Activated T-cell treated with anti-CD3 and anti-CD28 coated beads, Interleukin-2, amount 50 U/mL, for 1 hour (primary cell): ENCODE measurements at places on chromosomes 7 and 10.
A peak's percentile ranks its signal among the peaks of the same experiment; 100 is the strongest.

DNA sequence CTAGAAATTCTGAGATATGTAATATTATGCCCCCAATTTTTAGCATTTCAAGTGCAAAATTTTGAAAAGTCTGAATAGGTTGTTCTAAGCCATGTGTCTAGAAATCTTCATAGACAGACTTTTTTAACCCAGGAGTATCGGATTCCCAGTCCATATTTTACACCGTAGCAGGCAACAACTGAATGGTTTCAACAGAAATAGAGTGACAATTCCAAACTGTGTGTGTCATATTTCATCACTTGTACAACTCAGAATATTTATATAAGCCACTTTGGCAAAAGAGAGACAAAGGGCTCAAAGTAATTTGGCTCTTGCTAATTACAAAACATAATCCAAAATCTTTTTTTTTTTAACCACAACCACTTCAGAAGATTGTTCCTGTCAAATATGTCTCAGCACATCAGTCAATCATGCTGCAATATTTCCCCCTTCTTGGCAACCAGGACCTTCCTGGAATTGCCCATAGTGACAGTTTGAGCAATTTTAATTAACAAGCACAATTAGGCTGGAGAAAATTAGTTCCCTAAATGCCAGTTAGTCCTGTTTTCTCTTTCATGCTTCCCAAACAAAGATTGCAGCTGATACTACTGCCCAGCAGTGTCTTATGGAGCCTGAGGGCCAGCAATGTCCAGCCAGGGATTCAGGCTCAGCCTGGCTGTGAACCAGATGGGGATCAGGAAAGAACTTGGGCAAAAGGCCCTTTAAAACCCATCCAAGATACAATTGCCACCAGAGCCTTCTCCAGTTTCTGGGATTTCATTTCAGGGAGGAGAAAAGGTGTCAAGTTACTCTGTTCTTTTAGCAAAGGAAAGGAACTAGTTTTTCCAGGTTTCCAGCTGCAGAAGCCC, 533.3 kb upstream of the GHITM start:
- no peak for DNase-seq

DNA sequence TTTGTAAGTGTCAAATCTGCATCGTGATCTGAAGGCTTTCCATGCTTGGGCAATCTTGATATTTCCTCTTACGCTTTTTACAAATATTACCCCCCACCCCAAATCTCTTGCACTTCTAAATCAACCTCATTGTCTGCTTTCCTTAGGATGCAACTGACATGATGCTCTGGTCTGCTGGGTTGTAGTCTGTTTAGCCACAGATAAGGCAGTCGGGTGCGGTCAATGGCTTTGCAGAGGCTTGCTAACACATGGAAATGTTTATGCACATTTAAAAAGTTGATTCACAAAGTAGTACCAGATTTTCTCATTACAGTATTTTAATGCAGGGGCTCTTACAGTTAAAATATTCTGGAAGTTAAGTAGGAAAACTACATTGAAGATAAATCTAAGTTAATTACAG, 172.5 kb downstream of the BAMBI start:
- no peak for DNase-seq

DNA sequence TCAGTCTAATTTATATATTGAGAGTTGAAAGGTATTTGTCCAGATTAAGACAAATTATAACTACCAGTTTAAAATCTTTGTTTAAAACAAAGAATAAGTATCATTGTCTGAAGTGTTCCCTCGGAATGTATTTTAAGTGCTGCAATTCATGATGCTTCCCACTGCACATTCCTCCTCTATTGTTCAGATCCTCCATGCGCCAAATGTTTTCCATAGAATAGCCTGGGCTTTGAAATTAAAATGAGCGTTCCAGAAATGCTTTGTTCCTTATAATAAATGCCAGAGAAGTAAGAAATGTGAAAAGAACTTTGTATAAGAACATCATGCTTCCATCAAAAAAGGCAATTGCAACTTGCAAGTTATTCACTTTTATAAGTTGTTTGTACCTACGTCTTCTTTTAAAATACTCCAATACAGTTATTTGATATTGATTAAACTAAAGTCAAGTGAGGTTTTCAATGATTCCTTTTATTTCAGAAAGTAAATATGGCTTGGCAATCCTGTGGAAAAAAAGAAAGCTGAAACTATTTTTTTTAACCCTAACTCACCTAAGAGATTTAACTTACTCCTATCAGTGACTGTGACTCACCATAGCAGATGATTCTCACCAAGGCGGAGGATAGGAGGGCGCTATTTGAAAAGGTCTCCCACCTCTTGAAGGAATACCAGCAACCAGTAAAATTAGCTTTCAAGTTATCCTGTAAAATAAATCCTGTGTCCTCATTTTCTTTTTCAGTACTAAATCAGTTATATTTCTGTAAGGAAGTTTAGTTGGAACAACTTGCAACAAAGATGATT, 85.8 kb downstream of the CTNNA3 start:
- no peak for DNase-seq

- no peak for DNase-seq
Observed at GRCh38 chr10:5467207-5467535, 32.2 kb downstream of the CALML5 start.

DNA sequence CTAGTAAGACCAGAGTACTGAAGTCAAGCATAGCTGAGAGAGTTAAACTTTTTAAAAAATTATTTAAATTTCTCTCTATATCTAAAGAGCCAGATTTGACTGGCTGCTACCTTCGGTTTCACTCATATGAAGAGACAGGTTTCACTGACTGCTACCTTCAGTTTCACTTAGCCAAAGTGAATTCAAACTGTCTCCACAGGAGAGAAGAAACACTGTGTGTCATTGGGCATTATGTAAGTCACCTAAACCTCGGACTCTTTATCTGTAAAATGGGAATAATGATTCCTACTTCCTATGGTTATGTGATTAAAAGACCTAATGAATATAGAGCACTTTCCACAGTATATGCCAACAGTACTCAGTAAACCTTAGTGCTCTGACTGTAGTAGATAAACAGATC, 41.6 kb upstream of the MET start:
- DNase-seq = no peak

- DNase-seq = no peak
Observed at GRCh38 chr7:71637578-71637977, 505.6 kb downstream of the GALNT17 start.

- DNase-seq = no peak
Observed at GRCh38 chr7:20359341-20359963, 28.8 kb downstream of the ITGB8 start.

- no peak for DNase-seq
Observed at GRCh38 chr10:101354328-101355071, 535 bp downstream of the BTRC start.

GRCh38 chr7:105408791-105409410, 20.2 kb upstream of the SRPK2 start:
- no peak for DNase-seq

DNA sequence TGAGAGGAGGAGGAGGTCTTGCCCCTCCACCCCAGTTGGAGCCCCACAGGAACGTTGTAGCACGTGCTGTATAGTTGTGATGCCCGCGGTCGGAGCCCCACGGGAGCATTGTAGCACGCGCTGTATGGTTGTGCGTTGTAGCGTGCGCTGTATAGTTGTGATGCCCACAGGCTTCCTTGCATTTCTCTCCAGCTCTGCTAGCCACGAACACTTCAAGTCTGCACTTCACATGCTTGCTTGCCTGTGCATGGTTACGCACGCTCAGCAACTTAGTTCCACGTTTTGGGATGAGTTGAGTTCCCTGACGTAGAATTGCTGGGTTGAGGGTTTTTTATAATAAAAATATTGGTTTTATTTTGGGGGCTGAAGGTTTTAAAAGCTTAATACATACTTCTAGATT, 41.6 kb downstream of the DNAJB6 start:
- DNase-seq = no peak

DNA sequence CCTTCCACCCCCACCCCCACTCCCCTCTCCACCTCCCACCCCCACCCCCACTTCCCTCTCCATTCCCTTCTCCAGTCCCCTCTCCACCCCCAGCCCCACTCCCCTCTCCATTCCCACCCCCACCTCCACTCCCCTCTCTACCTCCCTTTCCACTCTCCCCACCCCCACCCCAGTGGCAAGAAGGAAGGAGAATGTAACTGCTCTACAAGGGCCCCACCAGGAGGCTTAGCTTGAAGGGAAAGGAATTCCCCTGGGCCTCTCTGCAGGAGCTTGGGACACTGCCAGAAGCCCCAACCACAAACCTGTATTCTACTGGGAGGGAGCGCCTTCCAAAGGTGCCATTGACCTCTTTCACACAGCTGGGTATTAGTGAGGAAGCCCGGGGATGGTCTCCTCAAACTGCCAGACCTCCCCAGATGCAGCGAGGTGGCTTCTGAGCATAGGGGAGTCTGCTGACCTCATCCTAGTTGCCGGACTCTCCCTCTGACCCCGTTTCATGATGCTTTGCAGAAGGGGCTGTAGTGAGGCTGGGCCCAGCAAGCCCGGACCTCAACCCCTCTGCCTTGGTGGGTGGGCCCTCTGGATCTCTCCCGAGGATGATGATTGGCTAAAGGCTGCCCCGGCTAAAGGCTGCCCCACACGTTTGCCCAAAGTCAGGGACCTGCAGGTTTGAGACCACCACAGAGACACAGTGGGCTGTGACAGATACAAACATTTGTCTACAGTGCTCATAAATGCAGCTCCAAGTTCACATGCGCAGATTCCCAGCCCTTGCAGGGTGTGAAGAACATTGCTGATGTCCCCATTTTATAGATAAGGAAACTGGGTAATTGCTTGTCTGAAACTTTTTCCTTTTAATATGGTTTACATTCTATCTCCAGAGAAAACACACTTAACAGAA, 2.9 kb downstream of the DEPP1 start:
- no peak for DNase-seq

DNA sequence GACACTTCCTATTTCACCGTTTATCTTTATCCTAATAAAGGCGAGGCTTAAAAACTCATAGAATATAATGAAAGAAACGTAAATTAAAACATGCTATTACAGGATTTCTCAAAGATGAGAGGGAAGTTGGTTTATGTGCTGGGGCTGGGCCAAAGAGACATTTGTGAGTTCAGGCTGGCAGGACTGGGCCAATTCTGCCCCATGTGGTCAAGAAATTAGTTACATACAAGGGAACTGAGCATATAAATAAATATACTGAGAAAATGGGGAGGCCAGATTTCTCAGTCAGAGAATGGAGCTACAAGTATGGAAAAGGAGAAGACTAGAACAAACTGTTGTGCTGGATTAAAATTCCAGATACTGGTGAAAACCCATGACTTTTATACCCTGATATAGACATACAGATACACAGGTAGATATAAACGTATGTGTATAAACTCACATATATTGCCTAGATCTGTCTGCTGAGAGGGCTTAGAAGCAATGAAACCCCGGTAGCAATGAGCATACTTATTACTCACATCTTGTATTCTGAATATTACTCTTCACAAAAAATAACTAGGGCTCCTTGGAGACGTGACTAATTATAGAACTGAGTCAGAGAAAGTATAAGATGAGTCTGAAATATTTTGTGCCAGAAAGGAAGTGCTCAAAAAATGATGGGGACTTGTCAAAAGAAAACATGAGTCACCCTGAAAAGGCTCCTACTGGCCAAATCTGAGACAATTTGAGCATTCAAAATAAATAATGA, 155.7 kb upstream of the FGFR2 start:
- no peak for DNase-seq

GRCh38 chr10:9103301-9103700, 1048.8 kb downstream of the GATA3 start:
- no peak for DNase-seq

- no peak for DNase-seq
Observed at GRCh38 chr10:24528946-24529345, 194.7 kb downstream of the ARHGAP21 start.

- DNase-seq = no peak
Observed at GRCh38 chr7:37901236-37901827, 15.3 kb downstream of the SFRP4 start.

DNA sequence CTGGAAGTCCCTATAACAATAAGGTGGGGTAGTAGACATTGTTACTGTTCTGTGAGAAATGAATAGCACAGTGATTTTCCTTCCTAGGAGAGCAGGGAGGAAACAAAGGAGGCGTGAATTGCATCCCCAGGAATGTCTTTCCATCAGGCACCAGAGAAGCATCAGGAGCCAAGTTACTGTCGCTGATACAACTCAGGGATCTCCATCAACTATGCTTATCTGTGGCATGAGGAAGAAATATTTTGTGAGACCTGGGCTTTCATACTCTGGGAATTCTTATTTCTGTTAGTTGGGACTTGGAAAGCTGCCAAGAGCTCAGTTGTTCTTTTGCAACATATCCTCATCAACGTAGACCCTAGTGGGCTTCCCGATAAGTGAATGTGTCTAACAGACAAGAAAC, 622.3 kb downstream of the SUGCT start:
- DNase-seq = no peak

GRCh38 chr10:6774406-6774805, 194.3 kb upstream of the PRKCQ start:
- no peak for DNase-seq

GRCh38 chr10:70758757-70759514, 26.2 kb downstream of the TBATA start:
- peak; percentile 54 for DNase-seq

- DNase-seq = peak; percentile 79
Observed at GRCh38 chr7:140229591-140230515, 53.1 kb upstream of the KDM7A start.

GRCh38 chr10:22427101-22427500, 81.8 kb downstream of the SPAG6 start:
- DNase-seq = no peak

DNA sequence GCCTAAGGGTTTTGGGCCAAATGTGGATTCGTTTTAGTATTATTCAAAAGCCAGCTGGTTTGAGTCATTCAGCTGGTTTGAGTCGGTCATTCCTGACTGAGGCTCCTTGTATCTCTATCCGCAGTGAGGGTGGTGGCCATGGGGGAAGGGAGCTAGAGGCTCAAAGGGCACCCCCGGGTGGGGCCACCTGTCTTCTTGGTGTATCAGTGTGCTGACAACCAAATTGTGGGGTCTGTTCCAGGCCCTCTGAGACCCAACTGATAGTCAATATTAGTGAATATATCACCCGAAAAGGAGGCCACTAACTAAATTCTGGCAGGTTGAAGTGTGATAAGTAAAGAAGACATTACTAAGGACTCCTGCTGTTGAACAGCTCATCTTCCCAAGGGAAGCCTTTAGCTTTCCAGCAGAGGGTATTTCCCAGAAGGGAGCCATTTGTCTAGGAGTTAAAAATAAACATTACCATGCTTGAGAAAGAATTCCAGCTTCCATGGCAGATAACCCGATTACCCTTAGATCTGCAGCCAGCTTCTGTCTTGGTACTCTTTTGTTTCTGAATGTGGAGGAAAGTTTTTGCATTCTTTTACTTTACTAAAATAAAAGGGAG, 29.9 kb upstream of the DDX50 start:
- no peak for DNase-seq

DNA sequence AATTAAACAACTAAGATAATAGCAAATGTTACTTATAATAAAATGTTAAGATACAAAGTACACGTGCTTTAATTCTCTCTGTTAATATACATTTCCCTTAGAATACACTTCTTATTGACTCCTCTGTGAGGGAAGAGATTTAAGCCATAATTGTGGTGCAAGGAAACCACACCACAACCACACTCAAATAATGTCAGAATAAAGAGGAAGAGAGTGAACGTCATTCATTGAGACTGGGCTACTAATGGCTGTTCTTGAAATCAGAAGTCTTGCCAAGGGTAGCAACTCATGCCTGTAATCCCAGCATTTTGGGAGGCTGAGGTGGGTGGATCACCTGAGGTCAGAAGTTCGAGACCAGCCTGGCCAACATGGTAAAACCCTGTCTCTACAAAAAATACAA, 10.0 kb downstream of the FAM171A1 start:
- no peak for DNase-seq

- DNase-seq = no peak
Observed at GRCh38 chr7:109950256-109950655, 1140.7 kb upstream of the LRRN3 start.
